ENCODE measurements at places on chromosomes 11 and 22. TPM values are rescaled to one million over a fixed set of nuclear protein-coding genes. Genes with fewer than 3 reads are reported as not detected.

- H3K36me3 ChIP-seq: no peaks in the 10 kb centered on the region
- no peak for DNase-seq
- no peaks in the 10 kb centered on the region for H3K27me3 ChIP-seq
- no peak overlapping the region for H3K4me3 ChIP-seq
- H3K27ac ChIP-seq: no peak overlapping the region
These were observed 23.4 kb upstream of the BDNF start for GRCh38 chr11:27723687-27724086.

- no peaks in the 10 kb centered on the region for H3K27me3 ChIP-seq
- peaks cover 2% of the 10 kb centered on the region for H3K4me1 ChIP-seq
- H3K27ac ChIP-seq: no peak overlapping the region
- no peak overlapping the region for H3K4me3 ChIP-seq
- no peak for DNase-seq
- peaks cover 40% of the 10 kb centered on the region for H3K36me3 ChIP-seq
These were observed 6.9 kb downstream of the PMM1 start for GRCh38 chr22:41582694-41583093.

GRCh38 chr11:100769617-100770016, 82.5 kb downstream of the ARHGAP42 start:
- no peak overlapping the region for H3K4me3 ChIP-seq
- no peak overlapping the region for H3K27ac ChIP-seq
- no peaks in the 10 kb centered on the region for H3K36me3 ChIP-seq
- no peaks in the 10 kb centered on the region for H3K27me3 ChIP-seq
- H3K4me1 ChIP-seq: no peaks in the 10 kb centered on the region
- no peak for DNase-seq

DNA sequence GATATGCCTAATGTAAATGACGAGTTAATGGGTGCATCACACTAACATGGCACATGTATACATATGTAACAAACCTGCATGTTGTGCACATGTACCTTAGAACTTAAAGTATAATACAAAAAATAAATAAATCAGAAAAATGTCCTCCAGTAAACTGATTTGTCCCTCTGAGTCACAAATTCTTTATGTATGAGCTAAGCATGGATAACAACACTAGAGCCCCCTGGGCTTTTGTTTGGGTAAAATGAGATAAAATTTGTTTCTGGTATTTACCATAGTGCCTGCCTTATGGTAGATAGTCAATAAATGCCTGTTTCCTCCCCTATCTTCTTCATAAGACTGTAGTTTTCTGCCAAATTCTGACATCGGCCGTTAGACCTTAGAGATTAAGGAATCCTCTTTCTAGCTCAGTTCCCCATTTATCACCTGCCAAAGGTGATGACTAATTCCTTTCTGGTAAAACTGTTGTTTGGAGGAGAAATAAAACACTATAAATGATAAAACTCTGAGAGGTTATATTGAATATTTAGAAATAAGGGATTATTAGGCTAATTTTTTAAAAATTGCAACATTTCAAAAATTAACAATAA, 43.6 kb upstream of the LUZP2 start:
- no peaks in the 10 kb centered on the region for H3K4me1 ChIP-seq
- H3K27me3 ChIP-seq: no peaks in the 10 kb centered on the region
- H3K36me3 ChIP-seq: no peaks in the 10 kb centered on the region
- no peak overlapping the region for H3K27ac ChIP-seq
- H3K4me3 ChIP-seq: no peak overlapping the region
- no peak for DNase-seq

- no peak for DNase-seq
- peaks cover 12% of the 10 kb centered on the region for H3K4me1 ChIP-seq
- H3K27me3 ChIP-seq: no peaks in the 10 kb centered on the region
- H3K4me3 ChIP-seq: no peak overlapping the region
- H3K27ac ChIP-seq: no peak overlapping the region
These were observed 19.2 kb downstream of the DHCR7 start for GRCh38 chr11:71428861-71429435.

The CARD16 gene
- total RNA-seq: 9.4 TPM
